ENCODE measurements at places on chromosomes 1 and 21.

DNA sequence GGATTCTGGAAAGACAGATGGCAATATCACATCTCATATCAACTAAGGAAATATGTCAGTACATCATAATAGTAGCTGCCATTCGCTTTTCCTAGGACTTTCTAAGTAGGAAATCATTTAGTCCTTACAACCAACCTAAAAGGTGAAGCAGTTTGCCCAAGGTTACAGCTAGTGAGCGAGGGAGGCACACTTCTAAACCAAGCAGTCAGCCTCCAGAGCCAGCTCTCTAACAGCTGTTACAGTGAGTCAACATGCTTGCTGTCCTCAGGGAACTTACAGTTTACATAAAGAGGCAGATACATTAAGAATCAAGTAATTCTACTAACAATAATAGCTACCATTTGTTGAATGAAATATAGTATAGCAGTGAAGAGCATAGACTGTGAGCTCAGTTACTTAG, 57.1 kb downstream of the GIPC2 start:
- DNase-seq: no peak

DNA sequence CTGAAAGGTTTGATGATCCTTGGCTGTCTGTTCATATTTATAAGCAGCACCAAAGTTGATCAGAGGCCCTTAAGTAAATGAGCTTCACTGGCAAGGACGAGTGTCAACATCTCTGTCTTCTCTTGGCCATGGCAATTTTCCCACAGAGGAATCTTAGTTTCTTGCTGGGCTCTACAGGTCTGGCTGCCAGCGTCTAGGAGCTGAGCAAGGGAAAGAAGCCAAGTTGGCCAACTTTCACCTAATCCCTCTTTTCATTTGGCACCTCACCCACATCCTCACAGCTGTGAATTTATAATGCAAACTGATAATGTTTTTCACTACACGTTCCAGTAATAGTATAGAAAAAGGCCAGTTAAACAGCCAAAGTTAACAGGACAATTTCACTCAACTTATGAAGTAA, 99.0 kb upstream of the LBR start:
- DNase-seq: no peak

DNA sequence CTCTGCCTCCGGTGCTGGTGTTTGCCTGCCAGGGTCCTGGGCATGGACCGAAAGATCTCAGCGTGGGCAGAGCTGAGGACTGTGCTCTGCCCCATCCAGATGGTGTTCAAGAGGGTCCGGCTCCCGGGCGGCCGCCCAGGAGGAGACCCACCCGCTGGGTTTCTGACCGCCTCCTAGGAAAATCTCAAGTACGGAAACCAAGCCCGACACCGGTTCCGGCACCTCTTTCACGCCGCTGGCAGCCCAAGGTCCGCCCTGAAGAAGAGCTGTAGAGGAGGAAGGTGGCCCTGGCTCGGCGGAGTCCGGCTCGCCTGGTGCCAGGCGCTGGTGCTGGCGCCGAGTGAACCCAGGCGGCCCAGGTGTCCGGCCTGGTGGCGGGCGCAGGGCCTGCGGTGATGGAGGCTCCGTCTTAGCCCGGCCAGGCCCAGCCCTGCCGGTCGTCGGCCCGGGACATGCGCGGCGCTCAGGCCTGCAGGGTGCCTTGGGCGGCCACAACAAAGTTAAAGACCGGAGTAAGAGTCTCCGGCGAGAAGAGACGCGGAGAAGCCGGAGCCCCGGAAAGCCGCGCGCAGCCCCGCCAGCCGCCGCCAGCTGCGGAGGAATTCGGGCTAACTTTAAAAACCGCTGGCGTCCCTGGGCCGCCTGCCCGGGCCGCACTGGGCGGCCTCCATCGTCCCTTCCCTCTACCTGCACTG, 1.5 kb downstream of the GRIK3 start:
- DNase-seq: no peak

GRCh38 chr1:110106013-110106941, 6.0 kb upstream of the UBL4B start:
- DNase-seq: peak; percentile 86

DNA sequence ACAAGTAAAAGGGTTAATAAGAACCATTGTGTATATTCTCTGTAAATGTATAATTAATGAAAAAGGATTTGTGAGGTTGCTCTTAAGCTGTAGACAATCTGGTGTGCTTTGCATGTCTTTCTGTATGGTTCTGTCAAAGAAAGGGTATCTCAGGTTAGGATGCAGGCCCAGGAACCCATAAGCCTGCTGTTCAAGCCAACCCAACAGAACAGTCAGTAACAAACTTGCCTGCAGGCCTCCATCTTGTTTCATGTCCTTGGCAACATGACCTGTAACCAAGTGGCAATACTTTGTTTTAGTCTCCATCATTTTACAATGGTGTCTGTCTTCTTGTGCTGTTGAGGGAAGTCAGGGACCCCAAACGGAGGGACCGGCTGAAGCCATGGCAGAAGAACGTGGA, 29.2 kb downstream of the CBR1 start:
- no peak for DNase-seq

DNA sequence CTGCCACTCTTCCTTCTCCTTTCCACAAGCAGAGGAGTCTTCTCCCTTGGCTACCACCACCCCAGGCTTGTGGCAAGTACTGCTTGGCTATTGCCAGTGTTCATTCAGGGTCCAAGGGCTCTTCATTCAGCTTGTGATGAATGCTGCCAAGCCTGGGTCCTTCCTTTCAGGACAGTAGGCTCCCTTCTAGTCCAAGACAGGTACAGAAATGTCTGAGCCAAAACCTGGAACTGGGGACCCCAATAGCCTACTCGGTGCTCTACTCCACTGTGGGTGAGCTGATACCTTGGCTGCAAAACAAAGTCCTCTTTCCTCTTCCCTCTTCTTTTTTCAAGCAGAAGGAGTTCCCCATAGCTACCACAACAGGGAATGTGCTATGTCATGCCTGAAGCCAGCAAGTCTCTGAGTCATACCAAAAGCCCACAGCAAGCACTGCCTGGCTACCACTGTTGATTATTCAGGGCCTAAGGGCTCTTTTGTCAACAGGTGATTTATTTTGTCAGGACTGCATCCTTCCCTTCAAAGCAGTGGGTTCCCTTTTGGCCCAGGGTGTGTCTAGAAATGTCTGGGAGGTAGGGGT, 268.9 kb downstream of the HHAT start:
- peak; percentile 49 for DNase-seq

- no peak for DNase-seq
These were observed 18.7 kb upstream of the PAPPA2 start for GRCh38 chr1:176444286-176444685.

DNA sequence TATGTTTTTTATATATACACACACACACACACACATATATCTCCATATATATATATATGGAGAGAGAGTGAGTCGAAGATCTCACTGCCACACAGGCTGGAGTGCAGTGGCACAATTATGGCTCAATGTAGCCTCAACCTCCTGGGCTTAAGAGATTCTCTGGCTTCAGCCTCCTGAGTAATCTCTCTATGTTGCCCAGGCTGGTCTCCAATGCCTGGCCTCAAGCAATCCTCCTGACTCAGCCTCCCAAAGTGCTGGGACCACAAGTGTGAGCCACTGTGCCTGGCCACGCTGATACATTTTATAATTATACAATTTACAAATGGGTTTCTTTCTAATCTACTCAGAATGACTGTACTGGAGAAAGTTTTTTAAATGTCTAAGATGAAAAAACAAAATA, 664.2 kb downstream of the PTPRC start:
- DNase-seq: no peak

DNA sequence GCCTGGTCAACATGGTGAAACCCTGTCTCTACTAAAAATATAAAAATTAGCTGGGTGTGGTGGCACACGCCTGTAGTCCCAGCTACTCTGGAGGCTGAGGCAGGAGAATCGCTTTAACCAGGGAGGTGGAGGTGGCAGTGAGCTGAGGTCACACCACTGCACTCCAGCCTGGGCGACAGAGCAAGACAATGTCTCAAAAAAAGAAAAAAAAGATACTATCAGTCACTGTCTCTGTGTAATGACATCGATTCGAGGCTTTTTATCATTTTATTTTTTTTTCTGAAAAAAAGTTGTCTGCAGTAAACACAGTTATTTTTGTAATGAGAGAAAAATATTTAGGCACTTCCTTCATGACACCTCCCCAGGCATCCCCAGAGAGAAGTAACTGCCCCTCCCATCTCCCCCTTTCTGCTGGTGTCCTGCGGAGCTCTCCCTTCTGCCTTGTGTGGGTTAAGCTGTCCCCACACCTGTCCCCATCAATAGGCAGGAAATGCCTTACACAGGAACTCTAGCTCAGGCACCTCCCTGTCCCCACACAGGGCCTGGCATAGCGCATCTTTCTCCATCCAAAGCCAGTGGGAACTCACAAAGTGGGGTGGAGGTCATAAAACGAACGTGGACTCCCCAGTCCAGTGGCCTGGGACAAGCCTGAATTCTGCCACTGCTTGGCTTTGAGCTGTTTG, 132.0 kb downstream of the SYF2 start:
- DNase-seq: no peak

- DNase-seq: no peak
These were observed 43.4 kb downstream of the VANGL1 start for GRCh38 chr1:115685029-115685705.

- DNase-seq: no peak
These were observed 180.0 kb downstream of the CDC7 start for GRCh38 chr1:91680556-91681155.

GRCh38 chr1:53315456-53316423, 12.1 kb downstream of the LRP8 start:
- DNase-seq: peak; percentile 45

DNA sequence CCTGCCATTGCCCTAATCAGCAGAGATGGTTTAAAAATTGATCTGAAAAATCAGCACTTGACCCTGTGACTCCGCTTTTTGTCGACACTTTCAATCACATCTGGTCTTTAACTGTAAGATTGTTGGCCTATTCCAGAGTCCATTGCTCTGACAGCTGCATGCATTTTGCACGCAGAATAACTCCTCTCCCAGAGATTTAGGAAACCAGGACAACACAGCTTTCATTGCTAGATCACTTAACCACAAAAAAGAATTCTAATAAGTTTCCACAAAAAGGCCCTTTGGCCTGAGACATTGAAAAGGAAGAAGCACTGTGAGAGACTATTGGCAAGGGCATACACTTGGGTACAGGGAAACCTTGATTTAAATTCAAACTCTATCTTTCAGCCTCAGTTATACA, 373.1 kb downstream of the TGFB2 start:
- no peak for DNase-seq

DNA sequence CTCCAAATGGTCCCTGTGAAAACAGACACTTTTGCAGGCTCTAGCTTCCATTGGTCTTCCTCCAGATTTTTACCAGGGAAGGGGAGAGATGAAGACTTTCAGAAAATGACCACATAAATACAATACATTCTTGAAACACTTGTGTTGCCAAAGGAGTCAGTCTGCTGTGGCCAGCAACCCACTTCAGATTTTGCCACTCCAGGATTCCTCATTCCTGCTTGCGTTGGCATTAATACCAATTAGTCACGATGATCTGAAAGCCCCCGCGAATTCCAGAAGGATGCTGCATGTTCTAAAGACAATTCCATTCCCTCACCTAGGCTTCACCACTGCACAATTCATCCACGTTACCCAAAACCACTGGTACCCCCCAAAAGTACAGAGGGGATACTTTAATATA, 7.9 kb upstream of the BACE2 start:
- no peak for DNase-seq

All from hepatocyte (in vitro differentiated cells).